ENCODE measurements at places on chromosomes 16 and 17.
A peak's percentile ranks its signal among the peaks of the same experiment; 100 is the strongest.

GRCh38 chr17:80025140-80025539 is 10.5 kb downstream of the TBC1D16 start:
- DNase-seq = no peak

DNA sequence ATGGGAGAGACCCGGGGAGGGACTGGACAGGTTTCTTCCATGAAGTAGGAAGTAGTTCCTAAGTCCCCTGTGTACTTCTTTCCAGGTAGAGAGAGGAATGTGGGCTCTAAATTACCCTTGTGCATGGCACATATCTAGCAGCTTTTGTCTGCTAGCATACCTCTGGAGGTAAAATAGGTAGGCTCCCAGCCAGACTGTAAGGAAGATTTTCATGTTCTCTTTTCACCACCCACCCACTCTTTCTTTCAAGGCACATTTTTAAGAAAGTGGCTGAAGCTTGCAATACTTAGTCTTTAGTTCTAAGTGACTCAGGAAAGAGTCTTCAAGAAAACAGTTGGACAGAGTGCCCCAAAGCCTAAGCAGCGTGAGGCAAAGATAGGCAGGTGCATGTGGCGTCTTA is 9.2 kb downstream of the MINK1 start:
- DNase-seq = no peak

DNA sequence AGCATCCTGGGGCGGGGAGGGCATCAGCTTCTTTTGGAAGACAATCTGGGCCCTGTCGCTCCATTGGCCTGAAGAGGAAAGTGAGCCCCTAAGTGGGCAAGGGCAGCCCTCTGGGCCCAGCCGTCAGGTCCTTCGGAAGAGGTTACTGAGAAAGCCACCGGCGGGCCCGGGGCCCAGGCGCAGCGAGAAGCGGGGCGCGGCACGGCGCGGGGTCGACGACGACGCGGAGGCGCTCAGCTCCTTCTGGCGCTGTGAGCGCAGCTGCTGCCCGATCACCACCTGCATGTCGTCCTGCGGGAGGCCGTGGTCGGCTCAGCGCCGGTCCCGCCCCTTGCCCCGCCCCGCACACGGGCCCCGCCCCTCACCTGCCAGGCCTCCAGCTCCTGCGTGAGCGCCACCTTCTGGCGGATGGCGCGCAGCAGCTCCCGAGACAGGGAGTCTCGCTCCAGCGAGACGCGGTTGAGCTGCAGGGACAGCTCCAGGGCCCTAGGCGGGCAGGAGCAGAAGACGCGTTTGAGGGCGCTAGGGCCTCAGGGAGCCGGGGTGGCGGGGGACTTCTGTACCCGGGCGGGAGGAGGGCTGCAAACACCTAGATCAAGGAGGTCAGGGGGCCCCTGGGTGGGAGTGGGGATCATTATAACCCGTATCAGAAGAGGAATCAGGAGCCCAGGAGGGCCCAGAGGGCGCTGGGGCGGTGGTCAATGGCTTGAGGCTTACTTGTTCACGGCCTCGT is 4.3 kb downstream of the THOC6 start:
- DNase-seq = peak; percentile 8

GRCh38 chr16:27678955-27679354 is 129.0 kb downstream of the KATNIP start:
- no peak for DNase-seq

- no peak for DNase-seq
Observed at GRCh38 chr17:32553168-32553567, 66.4 kb downstream of the CDK5R1 start.

GRCh38 chr16:11410376-11411058 is 65.3 kb downstream of the RMI2 start:
- peak; percentile 8 for DNase-seq

DNA sequence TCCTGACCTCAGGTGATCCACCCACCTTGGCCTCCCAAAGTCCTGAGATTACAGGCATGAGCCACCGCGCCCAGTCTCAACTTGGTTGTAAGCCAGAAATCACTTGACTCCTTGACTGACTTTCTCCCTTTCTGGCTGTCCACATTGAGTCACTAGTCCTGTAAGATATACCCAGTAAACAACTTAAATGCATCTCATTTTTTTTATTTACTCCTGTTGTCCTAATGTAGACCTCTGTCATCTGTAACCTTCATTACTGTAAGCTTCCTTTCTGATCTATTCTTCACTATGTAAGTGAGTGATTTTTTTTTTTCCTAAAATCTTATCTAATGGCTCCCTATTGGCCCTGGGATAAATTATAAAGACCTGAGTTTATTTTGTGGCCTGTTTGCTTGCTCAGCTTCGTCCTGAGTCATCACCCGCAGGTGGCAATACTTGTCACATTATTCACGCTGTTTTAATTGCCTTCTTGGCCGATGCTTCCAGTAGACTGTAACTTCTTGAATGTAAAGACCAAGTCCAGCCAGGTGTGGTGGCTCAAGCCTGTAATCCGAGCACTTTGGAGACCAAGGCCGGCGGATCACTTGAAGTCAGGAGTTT is 41.0 kb downstream of the PAFAH1B1 start:
- no peak for DNase-seq

GRCh38 chr16:65120831-65121721 is 787 bp downstream of the CDH11 start:
- DNase-seq = no peak

- no peak for DNase-seq
Observed at GRCh38 chr17:57108671-57109392, 23.8 kb downstream of the AKAP1 start.

DNA sequence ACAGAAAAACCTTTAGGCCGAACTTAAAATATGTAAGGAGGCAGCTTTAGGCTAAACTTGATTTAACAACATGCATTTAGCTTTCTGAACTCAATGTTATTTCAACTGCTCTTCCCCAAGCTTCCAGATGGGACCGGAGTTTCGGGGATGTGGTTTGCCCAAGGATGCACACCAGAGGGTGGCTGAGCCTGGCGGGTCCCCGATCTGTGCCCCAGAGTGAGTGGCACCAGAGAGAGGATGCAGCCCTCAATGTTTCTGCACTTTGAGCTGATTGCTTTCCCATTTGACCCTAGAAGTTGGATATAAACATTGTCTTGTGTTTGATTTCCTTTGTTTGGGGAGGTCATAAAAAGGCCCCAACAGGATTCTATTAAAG is 348.0 kb upstream of the TNRC6C start:
- DNase-seq = no peak

DNA sequence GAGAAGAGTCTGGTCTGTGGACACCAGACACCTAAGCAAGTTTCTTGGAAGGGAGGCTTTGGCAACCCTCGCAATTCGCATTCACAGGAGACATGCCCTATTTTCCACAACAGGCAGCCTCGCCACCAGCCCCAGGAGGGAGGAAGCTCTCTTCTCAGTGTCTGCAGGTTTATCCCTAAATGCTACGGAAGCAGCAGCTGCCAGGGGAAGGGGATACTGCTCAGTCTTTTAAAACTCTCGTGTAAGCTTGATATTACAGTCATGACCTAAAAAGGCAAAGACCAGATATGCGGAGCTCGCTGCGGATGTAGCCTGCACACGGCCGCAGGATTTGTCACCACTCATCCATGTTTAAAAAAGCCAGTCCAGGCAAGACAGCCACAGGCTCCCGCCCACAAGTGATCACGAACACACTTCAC is 159.2 kb upstream of the RPH3AL start:
- no peak for DNase-seq

- no peak for DNase-seq
Observed at GRCh38 chr16:35314298-35314697, 1854.9 kb downstream of the TP53TG3F start.

DNA sequence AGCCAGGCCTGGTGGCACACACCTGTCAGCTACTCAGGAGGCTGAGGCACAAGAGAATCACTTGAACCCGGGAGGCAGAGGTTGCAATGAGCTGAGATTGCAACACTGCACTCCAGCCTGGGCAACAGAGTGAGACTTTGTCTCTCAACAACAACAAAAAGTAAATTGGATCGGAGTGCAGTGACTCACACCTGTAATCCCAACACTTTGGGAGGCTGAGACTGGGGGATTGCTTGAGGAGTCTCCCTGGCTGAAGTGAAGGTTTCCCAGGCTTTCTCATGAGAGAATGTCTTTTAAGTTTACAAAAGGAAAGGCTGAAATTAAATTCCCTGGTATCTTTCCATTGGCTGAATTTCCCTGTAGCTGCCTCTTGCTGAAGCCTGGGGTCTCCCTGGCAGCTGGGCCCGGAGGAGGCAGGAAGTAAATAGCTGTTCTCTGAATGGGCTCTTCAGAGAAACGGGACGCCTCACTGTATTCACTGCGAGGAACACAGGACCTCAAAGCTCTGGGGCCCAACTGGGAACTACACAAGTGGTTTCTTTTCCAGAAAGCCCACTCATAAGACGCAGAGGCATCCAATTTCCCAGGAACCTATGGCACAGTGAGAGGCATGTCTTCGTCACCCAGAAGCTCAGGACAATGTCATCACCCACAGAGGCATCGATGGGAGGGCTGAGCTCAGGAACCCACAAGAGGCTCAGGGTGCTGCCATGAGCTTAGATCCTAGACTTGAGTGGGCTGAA is 77.4 kb upstream of the SMURF2 start:
- no peak for DNase-seq

GRCh38 chr16:14135704-14136103 is 64.6 kb downstream of the MRTFB start:
- DNase-seq = no peak

GRCh38 chr17:3851461-3852100 is 5.5 kb upstream of the NCBP3 start:
- DNase-seq = no peak

DNA sequence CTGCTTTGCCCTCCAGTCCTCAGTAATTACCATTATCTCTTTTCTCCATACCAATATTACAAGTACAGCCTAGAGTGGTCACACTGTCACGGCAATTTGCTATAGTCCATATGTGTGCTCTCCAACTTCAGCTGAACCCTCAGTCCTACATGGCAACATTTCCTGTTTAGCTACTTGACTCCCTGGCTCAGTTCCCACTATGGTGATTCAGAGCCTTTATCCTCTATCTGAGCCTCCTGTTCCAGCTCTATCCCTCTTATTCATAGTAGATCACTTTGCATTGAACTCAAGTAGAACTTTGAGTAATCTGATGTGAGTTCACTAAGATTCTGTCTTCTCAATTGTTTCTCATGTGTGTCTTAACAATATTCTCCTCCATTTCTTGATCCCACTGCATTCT is 43.7 kb upstream of the GOSR1 start:
- DNase-seq = no peak

DNA sequence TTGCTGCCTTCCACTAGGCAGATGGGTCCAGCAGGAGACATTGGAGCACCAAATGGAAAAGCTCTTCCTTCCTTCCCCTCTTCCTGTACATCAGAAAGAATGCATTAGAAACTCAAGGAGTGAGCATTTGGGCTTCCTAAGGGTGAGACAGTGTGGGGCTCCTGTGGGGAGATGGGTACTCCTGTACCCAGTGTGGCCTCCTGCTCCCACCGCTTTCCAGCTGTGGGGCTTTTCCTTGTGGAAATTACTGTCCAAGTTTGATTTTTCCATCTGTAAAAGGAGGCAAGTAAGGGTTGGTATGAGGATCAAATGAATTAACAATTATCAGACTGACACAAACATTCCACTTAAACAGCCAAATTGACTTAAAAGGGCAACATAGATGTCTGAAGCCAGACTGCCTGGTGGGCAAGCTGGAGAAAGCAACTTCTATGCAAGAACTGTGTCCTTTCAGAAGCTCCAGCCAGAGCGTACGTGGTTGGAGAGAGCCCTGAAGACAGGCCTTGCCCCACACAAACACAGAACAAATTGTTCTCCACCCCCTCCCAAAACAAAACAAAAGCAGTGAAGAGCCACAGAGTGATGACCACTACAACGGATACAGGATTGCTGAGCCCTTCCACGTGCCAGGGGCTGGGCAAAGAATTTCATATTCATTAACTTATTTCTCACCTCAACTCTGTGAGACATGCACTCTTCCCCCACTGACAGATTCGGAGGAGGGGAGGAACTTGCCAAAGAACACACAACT is 23.1 kb upstream of the ALDH3A1 start:
- DNase-seq = no peak

GRCh38 chr17:2053380-2054261 is 1.3 kb upstream of the HIC1 start:
- DNase-seq = peak; percentile 12

- DNase-seq = no peak
Observed at GRCh38 chr16:58532414-58532813, 17.1 kb downstream of the SETD6 start.

- DNase-seq = no peak
Observed at GRCh38 chr17:1008008-1008761, 11.3 kb downstream of the TIMM22 start.

DNA sequence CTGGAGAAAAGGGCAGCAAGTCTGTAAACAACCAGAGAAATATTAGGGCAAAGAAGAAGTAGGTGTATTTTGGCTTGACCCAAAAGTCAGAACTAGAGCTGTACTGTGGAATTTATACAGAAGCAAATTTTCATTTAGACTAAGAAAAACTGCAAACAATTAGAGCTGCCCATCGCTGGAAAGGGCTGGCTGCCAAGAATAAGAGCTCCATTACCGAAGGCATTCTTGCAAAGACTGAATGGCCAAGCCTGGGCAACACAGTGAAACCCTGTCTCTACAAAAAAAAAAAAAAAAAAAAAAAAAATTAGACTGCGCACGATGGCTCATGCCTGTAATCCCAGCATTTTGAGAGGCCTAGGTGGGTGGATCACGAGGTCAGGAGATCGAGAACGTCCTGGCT is 53.9 kb upstream of the TMC5 start:
- no peak for DNase-seq

DNA sequence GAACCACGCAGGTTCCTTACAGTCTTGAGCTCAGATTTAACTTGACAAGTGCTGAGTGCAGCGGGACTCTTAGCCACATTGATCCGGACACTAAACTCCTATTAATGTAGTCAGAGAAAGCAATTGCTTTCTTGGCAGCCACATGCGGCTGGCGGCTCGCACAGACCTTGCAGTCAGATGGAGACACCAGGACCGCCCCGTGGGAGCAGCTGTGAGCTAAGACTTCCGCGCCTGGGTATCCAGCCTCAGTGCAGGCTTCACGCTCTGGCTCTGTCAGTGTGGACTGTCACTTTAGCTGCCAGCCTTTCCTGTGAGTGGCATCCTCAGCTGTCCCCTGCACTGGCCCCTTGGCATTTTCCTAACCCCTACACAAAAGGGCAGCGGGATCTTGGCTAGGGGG is 80.9 kb upstream of the NLRP1 start:
- DNase-seq = peak; percentile 15

DNA sequence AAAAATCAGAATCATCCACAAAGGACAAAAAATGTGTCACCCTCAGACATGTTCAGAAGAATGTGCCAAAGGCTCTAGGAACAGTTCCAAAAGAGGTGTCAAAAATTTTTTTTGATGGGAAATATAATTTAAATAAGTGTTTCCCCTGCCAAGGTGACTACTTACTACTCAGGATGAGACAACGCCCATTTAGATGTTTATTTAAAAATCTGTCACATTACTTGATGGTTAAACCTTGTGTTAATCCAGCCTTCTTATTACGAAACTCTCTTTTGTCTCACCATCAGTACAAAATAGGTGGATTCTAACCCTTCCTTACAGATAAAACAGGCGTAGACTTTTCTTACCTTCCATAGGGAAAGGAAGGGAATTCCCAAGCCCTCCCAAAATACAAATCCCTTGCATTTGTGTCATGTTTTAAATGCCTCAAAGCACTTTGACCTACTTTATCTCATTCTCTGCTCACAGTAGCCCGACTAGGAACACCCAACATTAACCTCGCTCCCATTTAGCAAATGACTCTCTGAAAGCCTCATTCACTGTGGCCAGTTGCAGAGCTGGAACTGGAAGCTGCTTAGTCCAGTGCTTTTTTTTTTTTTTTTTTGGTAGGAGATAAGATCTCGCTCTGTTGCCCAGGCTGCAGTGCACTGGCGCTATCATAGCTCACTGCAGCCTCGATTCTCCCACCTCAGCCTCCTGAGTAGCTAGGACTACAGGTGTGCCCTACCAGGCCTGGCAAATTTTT is 5.8 kb upstream of the GNA13 start:
- no peak for DNase-seq

GRCh38 chr17:4607261-4607741 is 23.0 kb downstream of the SMTNL2 start:
- no peak for DNase-seq
